ENCODE measurements at places on chromosomes 11 and 22.

DNA sequence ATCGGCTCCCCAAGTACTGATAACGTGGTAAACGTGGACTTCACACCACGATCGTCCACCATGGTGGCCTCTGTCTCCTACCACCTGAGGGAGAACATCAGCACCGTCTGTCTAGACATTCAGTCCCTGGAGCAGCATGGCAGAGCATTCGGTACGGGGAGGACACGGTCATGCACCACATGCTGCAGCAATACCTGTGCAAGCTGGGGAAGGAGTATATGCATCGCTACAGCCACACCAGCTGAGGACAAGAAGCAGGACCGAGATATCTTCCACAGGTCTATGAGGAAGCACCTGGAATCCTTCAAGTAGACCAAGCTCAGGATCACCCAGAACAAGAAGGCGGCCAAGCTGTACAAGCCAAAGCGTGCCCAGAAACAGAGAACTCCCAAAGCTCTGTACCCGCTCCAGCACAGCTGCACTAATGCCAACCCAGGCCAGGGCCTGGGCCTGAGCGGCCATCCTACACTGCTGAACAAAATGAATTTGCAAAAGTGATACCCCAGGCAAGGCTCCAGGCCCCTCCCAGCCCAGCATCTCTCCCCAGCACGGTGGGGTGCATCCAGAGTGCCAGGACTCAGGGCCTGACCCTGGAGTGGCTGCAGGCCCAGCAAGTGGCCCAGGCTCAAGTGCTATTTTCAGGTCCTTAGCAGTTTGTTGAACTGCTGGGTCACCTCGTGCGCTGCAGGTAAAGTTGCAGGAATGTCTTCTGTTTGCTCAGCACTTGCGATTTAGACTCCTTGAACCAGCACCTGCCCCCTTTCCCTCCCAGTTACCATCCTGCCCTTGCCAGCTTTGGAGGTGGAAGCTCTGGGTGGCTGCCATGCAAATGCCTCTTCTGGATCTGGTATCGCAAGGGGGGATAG, 119.3 kb upstream of the SERPIND1 start:
- DNase-seq = no peak

GRCh38 chr11:129738242-129738641, 77.4 kb upstream of the TMEM45B start:
- DNase-seq = no peak

GRCh38 chr22:50105208-50106100, 15.6 kb downstream of the MOV10L1 start:
- DNase-seq = no peak

GRCh38 chr11:1139441-1140083, 18.2 kb upstream of the MUC5AC start:
- no peak for DNase-seq

- DNase-seq = no peak
These were observed 49.1 kb upstream of the A4GALT start for GRCh38 chr22:42769574-42770447.

- no peak for DNase-seq
These were observed 17.5 kb upstream of the TMEM184B start for GRCh38 chr22:38290347-38290746.

- no peak for DNase-seq
These were observed 22.6 kb downstream of the ARHGEF17 start for GRCh38 chr11:73330569-73331093.

GRCh38 chr11:17384002-17384511, 4.4 kb downstream of the KCNJ11 start:
- DNase-seq = peak; percentile 67

DNA sequence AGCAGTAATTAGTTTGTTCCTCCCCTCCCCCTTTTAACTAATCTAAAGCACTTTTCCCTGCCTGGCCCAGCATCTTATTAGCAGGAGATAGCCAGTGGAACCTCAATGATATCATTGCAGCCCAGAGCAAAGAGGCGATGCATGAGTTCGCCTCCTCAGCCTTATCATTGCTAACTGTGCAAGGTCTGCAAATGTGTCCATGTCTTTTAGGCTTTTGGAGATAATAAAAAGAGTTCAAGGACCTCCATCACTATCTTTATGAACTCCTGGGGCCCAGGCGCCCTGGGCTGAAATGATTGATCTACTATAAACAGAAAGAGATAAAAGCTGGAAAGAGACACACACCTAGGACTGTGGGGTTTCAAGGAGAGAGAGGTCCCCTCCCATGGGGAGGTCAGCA, 124.2 kb upstream of the TBCEL start:
- DNase-seq = no peak

DNA sequence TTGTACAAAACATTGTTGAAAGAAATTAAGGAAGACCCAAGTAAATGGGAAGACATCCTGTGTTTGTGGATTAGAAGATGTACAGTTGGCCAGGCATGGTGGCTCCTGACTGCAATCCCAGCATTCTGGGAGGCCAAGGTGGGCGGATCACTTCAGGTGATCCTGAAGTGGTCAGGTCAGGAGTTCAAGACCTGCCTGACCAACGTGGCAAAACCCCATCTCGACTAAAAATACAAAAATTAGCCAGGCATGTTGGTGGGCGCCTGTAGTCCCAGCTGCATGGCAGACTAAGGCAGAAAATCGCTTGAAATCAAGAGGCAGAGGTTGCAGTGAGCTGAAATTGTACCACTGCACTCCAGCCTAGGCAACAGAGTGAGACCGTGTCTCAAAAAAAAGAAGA, 62.0 kb upstream of the SEPTIN5 start:
- DNase-seq = no peak
